Muscle of arm (tissue), 14 donors: ENCODE measurements at places on chromosomes 13 and 19. TPM values are rescaled to one million over a fixed set of nuclear protein-coding genes. Genes with fewer than 3 reads are reported as not detected.

Gene POGLUT2
- polyA plus RNA-seq, result 15.6 TPM

Gene SGCG
- polyA plus RNA-seq, result 27.5 TPM

Gene TUBA3C
- polyA plus RNA-seq, result not detected

Gene NLRP4
- not detected for polyA plus RNA-seq

Gene PLIN4
- polyA plus RNA-seq, result not detected
